Umbilical cord (tissue), 2 donors: ENCODE measurements at places on chromosomes 12 and 14. TPM values are rescaled to one million over a fixed set of nuclear protein-coding genes. Genes with fewer than 3 reads are reported as not detected.
A peak's percentile ranks its signal among the peaks of the same experiment; 100 is the strongest.

The EML1 gene
- total RNA-seq: 46.9 TPM

DNA sequence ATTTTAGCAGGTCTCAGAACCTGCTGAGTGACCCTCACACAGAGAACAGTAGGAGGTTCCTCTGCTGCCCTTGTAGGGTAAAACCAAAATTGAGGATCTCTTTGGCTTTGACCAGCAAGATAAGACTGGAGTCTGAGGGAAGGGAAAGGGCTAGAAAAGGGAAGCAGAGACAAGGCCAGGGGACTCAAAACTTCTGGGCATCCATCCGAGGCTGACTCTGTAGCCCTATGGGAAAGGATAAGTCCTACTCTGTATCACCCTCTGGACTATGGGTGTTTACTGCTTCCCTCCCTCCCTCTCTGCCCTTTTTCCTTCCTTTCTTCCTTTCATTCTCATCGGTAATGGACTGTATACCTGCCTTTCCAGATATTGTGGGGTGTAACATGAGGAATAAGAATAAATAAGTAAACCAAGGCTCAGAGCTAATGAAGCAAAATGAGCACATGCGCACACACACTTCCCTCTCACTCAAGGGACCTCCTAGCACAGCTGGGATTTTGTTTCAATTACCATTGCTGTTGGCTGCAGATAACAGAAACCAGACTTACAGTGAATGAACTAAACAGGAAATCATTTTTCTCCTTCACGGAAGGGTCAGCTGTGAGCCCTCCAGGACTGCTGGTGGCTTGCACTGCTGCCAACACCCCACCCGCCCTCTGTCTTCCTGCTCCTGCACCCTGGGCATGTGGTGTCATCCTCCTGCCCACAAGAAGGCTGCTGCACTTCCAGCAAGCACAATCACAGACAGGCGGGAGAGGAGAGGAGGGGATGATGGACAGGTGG is 404.4 kb upstream of the CCDC196 start:
- DNase-seq: peak; percentile 14

GRCh38 chr14:35365130-35366055 is 39.2 kb downstream of the NFKBIA start:
- DNase-seq: peak; percentile 50

GRCh38 chr14:33979613-33980276 is 28.9 kb upstream of the EGLN3 start:
- DNase-seq: no peak

DNA sequence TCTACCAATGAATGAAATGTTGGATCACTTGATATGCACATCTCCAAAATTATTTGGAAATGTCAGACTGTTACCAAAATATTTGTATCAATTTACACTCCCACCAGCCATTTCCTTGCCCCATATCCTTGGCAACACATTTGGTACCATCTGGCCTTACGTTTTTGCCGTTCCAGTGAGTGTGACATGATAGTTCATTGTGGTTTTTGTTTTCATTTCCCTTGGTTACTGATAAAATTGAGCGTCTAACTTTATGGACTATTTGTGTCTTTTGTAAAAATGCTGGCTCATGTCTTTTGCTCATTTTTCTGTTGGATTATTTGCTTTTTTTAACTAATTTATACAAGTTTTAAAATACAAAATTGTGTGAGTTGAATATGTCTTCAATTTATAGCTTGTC is 11.0 kb downstream of the KLHDC1 start:
- DNase-seq: no peak

DNA sequence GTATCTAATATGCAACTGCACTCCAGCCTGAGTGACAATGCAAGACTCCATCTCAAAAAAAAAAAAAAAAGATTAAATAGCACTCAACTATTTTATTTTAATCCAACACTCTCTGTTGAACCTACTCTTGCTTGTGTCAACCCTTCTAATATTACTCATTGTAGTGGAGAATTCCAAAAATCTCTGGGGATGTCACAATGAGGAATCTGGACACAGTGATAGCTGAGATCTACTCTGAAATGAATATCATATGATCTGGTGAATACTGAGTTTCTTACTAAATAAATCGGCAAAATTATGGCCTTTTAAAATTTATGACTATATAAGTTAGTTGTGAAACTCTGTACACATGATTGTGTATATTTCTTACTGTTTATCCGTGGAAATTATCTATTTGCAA is 418.2 kb downstream of the BCAT1 start:
- DNase-seq: no peak

- DNase-seq: no peak
These were observed 239.2 kb upstream of the RMST start for GRCh38 chr12:97223419-97223818.

- DNase-seq: no peak
These were observed 7.1 kb downstream of the METAP2 start for GRCh38 chr12:95481072-95481471.

GRCh38 chr12:102939670-102940222 is 17.7 kb upstream of the ASCL1 start:
- DNase-seq: no peak

GRCh38 chr14:54688229-54688628 is 121.3 kb downstream of the SAMD4A start:
- no peak for DNase-seq

DNA sequence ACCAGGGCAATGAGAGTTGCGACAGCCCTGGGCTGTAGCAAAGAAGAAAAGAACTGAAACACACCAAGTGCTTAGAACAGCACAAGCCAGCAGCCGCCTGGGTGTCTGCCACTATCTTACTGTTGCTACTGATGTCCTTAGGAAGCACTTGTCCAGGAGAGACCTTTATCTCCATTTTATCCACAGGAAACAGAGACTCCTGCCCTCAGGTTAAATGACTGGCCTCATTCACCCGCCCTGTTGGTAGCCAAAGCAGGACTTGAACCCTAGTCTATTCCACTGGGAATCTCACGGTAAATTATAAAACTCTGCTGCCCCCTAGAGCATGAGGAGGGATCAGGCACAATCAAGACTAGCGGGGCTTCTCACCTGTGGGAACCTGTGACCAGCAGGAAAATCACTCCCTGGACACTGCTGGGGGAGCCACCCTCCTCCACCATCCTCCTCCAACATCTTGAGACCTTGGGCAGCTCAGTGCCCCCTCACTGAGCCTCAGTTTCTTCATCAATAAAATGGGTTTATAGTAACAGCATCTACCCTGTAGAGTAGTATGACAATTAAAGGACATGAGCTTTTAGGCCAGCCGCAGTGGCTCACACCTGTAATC is 20.5 kb upstream of the TESC start:
- DNase-seq: no peak

The CLEC2A gene
- total RNA-seq: not detected

DNA sequence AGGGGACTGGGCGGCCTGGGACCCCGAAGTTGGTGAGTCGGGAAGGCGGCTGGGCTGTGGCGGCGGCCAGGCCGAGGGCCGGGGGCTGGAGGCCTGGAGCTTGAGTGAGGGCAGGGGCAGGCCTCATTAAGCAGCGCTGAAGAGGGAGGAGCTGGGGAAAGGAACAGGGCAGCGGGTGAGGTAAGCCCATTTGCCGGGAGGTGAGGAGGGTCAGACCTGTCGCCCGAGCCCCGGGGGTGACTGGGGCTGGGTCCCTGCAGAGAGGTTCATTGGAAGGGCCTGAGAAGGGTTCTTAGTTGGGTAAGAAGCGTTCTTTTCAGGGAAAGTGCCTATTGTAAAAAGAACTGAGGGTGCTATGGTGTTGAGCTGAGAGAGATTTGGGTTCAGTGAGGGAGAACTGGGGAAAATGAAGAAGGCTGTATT is 441 bp downstream of the RAB5B start:
- peak; percentile 62 for DNase-seq

DNA sequence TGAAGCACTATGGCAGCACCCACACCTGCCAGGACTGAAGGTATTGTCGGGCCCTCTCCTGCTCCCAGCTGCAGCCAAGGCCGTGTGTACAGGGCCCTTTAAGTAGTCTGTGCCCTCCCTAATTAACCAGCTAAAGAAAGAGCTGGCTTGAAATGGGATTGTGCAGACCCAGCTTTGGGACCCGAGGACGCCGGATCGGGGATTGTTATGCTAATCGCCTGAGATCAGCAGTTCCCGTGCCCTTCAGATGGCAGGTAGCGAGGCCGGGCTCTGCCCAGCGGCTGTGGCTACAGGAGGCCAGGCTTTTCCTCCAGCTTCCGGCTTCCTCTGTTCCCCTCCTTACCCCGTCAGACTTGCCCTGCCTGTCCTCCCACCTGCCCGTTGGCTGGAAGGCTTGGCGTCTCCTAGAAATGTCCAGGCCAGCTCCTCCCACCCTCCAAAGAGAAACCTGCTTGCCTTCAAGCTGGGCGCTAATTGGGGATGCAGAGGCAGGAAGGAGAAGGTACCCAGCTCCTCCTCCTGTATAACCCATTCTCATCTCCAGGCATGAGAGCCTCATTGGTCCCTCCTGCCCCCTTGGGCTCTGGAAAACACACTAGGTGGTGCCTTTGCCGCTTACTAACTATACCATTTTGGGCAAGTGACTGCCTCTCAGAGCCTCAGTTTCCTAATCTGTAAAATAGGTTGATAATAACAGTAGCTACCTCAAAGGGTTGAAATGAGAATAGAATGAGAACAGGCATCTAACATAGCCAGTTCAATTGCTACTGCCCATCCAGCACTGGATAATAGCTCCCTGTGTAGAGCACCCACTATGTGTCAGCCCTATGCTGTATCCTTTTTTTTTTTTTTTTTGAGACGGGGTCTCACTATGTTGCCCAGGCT is 25.8 kb upstream of the MSI1 start:
- peak; percentile 51 for DNase-seq

DNA sequence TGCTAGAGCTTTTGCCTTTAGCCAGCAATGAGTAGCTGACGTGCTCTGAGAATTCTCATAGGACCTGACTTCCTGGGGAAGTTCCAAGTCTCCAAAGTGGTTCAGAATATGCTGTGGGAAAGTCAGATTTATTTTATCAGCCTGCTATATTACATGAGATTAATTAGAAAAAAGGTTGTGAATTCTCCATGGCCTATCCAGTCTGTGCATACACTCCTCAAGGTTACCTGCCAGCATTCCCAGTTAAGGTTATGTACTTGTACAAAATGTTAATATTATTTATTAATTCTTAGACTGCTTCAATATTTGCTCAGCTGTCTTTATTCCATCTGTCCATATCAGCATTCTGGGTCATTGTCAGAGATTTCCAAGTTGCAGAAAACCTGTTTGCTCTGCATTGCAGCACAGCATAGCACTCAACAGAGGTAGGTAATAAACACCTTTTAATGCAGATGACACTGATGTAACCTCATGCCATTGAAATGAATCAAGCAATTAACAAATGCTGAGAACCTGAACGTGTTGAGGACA is 2.7 kb upstream of the SEL1L start:
- no peak for DNase-seq

GRCh38 chr12:53659011-53659551 is 16.8 kb downstream of the ATP5MC2 start:
- peak; percentile 58 for DNase-seq

The EIF2S3B gene
- total RNA-seq: 3.9 TPM

DNA sequence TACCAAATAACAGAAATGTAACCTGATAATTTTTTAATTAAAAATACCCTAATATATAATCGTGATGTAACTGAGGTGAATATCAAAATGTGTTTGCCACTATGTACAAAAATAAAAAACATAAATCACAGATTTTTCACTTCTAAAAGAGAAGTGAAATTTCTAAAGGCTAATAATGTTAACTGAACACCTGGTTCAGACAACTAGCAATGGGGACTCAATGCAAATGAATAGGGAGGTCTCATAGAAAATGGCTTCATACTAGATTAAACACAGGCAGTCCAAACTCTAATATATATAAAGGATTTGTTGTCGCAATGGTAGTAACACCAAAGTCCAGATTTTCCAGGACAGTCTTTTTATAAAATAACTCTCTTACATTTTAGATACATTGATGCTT is 365.4 kb upstream of the ATP2B1 start:
- DNase-seq: no peak

GRCh38 chr12:119740830-119741229 is 72.9 kb downstream of the PRKAB1 start:
- no peak for DNase-seq

DNA sequence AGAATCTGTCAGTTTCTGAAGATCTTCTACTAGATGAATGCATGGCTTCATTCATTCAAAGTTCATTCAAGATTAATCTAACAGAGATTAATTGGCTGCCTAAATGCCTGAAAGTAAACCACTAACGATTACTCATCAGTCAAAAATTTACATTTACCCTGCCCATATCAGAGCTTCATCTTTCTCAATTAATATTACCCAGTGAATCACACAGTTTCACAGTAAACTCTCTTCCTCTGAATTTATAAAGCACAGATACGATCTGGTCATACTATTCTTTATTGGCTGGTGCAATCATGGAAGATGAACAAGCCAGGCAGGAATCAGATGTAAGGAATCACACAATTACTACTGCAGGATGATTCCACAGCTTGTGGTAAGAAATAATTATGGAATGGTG is 377.7 kb downstream of the SLC16A7 start:
- DNase-seq: no peak

- no peak for DNase-seq
These were observed 25.4 kb downstream of the UTP20 start for GRCh38 chr12:101305226-101305779.

- peak; percentile 44 for DNase-seq
These were observed 827 bp downstream of the ALDH2 start for GRCh38 chr12:111767362-111768158.

- DNase-seq: no peak
These were observed 4.3 kb upstream of the ASCL1 start for GRCh38 chr12:102953221-102953620.

DNA sequence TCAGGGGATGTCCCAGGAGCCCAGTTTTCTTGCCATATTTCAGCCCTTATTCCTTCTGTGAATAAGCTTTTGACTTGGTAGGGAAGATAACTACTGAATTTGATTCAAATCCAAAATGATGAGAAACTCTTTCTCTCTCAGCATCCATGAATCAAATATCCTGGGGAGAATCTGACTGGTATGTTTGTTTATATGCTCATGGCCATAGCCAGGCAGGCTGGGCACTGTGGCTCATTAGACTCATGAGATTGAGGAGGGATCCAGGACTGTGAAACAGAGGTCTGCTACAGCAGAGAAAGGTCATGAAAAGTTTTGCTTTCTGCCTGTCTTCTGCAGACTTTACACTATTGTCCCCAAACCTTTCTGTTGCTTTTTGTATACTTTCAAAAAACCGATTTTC is 346.4 kb upstream of the ATP2B1 start:
- no peak for DNase-seq

DNA sequence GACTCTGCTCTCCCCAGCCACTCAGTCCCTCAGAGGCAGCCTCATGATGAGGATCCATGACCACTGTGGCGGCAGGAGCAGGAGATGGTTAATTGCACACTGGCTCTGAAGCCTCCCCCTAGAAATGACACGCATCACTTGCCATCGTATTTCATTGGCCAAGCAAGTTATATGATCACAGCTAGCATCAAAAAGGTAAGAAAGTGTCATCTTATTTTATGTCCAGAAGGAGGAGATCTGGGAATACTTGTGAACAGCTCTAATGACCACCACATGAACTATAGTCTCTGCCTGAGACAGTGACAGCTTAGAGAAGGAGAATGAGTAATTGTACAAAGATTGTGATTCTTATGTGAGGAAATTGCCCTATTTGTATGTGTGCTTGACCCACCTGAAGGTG is 363.4 kb downstream of the NUAK1 start:
- DNase-seq: peak; percentile 40

GRCh38 chr12:39272871-39273655 is 169.9 kb downstream of the KIF21A start:
- peak; percentile 55 for DNase-seq

The AICDA gene
- 0.96 TPM for total RNA-seq

- DNase-seq: no peak
These were observed 57.9 kb upstream of the GPR68 start for GRCh38 chr14:91302391-91302790.

- DNase-seq: no peak
These were observed 190.8 kb downstream of the SLC41A2 start for GRCh38 chr12:104767261-104767660.
